ENCODE measurements at places on chromosomes 6 and 20.

GRCh38 chr6:71707059-71707458 is 179.3 kb upstream of the RIMS1 start:
- H3K27ac ChIP-seq: no peak overlapping the region
- H3K4me3 ChIP-seq: no peak overlapping the region
- H3K4me1 ChIP-seq: no peaks in the 10 kb centered on the region
- no peaks in the 10 kb centered on the region for H3K36me3 ChIP-seq
- no peak for DNase-seq

- H3K27ac ChIP-seq: no peak overlapping the region
- H3K36me3 ChIP-seq: no peaks in the 10 kb centered on the region
- DNase-seq: no peak
- H3K4me1 ChIP-seq: no peaks in the 10 kb centered on the region
These were observed 38.7 kb upstream of the RIPOR2 start for GRCh38 chr6:24974182-24975171.

- no peaks in the 10 kb centered on the region for H3K4me1 ChIP-seq
- no peak overlapping the region for H3K4me3 ChIP-seq
- H3K27me3 ChIP-seq: no peaks in the 10 kb centered on the region
- no peak overlapping the region for H3K27ac ChIP-seq
These were observed 87.1 kb downstream of the CAP2 start for GRCh38 chr6:17480476-17480875.

DNA sequence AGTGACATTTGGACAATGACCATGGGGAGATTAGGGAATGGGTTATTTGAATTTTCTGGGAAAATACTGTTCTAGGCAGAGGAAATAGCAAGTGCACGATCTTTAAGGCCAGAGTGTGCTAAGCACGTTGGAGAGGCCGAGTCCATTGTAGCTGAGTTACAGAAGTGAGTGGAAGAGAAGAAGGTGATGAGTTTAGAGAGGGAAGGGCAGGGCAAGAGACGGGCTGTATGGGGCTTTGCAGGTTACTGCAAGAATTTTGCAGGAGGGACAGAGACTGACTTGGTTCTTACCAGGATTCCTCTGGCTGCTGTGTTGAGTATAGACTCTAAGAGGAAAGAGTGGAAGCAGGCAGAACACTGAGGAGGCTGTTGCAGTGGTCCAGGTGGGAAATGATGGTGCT is 1.1 kb upstream of the NCOA3 start:
- peaks cover 20% of the 10 kb centered on the region for H3K4me1 ChIP-seq
- peak overlapping the region; percentile 97 for H3K27ac ChIP-seq
- DNase-seq: no peak
- no peaks in the 10 kb centered on the region for H3K27me3 ChIP-seq
- no peaks in the 10 kb centered on the region for H3K36me3 ChIP-seq

GRCh38 chr6:157706883-157707282 is 116.2 kb upstream of the SNX9 start:
- no peak for DNase-seq
- no peaks in the 10 kb centered on the region for H3K27me3 ChIP-seq
- no peak overlapping the region for H3K4me3 ChIP-seq
- no peak overlapping the region for H3K27ac ChIP-seq
- H3K36me3 ChIP-seq: no peaks in the 10 kb centered on the region

DNA sequence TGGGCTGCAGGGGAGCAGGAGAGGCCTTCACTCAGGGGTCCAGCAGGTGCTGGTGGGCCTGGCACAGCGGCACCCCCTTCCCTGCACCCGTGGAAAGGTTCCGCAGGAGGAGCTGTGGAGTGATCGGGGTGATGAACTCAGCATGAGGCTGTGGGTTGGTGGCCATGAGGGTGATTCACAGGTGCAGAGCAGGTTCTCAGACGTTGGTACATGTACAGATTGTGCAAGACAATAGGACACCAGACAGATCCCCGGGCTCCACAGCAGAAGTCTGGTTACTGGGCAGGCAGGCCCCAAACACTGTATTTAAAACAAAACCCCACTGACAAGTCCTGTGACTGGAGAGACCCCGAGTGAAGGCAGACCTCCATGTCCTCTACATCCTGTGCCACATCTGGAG is 151.6 kb upstream of the CDH4 start:
- no peaks in the 10 kb centered on the region for H3K4me1 ChIP-seq
- H3K27me3 ChIP-seq: no peaks in the 10 kb centered on the region
- H3K27ac ChIP-seq: no peak overlapping the region
- H3K36me3 ChIP-seq: no peaks in the 10 kb centered on the region

GRCh38 chr20:45036044-45036755 is 64.7 kb downstream of the KCNS1 start:
- no peak overlapping the region for H3K27ac ChIP-seq
- no peaks in the 10 kb centered on the region for H3K36me3 ChIP-seq
- peaks cover 15% of the 10 kb centered on the region for H3K4me1 ChIP-seq
- no peaks in the 10 kb centered on the region for H3K27me3 ChIP-seq
- no peak for DNase-seq
- H3K4me3 ChIP-seq: no peak overlapping the region

DNA sequence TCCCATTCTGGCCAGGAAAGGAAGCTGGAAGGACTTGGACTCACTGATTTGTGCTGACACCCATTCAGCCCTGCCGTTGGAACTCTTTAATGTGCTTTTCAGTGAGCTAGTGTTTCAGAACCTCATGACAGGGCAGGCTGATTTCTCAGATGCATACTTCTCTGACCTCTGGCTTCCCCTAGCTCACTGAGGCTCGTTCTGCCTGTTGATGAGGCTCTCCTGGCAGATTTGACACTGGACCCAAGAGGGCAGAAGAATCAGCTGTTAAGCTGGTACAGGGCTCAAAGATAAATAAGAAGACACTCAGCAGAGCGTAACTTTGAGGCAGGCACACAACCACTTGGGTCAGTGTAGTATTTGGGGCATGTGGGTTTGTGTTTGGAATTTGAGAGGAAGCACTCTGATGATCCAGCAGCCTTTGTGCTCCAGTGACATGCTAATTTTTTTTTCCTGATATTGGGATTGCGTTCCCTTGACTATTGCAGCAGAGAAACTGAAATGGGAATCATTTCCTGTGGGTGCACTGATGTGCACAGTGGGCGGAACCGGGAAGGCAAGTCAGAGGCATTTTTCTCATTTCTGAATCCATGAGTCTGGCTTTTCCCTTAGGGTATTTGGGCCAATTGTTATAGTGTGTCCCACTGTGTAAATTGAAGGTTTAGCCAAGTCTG is 80.2 kb downstream of the CARMIL1 start:
- no peak for DNase-seq
- H3K27me3 ChIP-seq: no peaks in the 10 kb centered on the region
- no peaks in the 10 kb centered on the region for H3K36me3 ChIP-seq
- H3K27ac ChIP-seq: peak overlapping the region; percentile 64

GRCh38 chr6:8764733-8765132 is 329.4 kb upstream of the SLC35B3 start:
- no peak overlapping the region for H3K4me3 ChIP-seq
- H3K4me1 ChIP-seq: no peaks in the 10 kb centered on the region
- no peaks in the 10 kb centered on the region for H3K27me3 ChIP-seq
- H3K27ac ChIP-seq: no peak overlapping the region

GRCh38 chr6:98847779-98848538 is 13.6 kb downstream of the POU3F2 start:
- no peaks in the 10 kb centered on the region for H3K36me3 ChIP-seq
- H3K27me3 ChIP-seq: peaks cover 17% of the 10 kb centered on the region
- H3K4me1 ChIP-seq: peaks cover 26% of the 10 kb centered on the region
- no peak overlapping the region for H3K4me3 ChIP-seq
- no peak overlapping the region for H3K27ac ChIP-seq

- no peaks in the 10 kb centered on the region for H3K27me3 ChIP-seq
- no peak for DNase-seq
- no peak overlapping the region for H3K27ac ChIP-seq
- H3K4me3 ChIP-seq: no peak overlapping the region
These were observed 378.7 kb upstream of the ADGRB3 start for GRCh38 chr6:68256391-68256790.

DNA sequence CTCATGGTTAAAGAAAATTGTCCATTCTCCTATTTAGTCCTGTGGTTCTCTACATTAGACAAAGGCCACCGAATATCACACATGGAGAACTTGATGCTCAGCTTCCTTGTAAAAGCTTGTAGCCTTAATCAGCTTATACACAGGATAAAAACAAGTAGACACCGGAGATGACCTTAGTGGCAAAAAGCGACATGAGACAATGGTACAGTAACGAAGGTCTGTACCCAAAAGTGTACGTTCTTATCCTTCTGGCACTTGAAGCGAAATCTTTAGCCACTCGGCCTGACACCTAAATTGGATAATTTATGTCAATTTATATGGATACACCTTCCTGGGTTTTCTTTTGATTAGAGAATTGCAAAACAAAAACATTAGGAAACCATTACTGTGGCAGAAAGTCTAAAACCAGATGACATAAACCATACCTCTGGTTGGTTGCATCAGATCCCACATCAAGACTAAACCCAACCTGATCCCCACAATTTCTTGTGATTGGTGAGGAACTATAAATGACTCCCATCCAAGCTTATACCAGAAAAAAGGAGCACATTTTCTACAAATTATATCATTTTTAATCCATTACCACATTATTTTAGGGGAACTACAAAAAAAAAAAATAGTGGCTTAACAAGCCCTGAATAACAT is 6.1 kb downstream of the RBM39 start:
- DNase-seq: no peak
- no peaks in the 10 kb centered on the region for H3K27me3 ChIP-seq
- H3K4me1 ChIP-seq: peaks cover 97% of the 10 kb centered on the region
- H3K36me3 ChIP-seq: peaks cover 88% of the 10 kb centered on the region
- no peak overlapping the region for H3K4me3 ChIP-seq

DNA sequence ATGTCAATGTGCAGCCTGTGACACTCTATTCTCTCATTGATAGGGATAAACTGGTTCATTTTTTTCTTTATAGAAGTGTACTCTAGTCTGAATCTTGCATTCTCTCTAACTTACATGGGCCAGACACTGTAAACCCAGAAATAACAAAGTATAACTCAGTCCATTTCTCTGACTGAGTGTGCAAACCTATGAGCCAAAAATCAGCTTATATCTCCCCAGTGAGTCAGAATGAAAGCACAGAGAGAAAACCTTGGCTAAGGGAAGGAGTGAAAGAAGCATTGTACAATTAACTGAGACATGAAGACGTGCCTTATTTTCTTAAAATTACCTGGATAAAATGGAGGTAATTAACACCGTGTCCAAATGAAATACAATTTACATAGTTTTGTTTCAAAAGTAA is 436.9 kb upstream of the IMPG1 start:
- H3K27ac ChIP-seq: no peak overlapping the region
- DNase-seq: no peak
- no peaks in the 10 kb centered on the region for H3K4me1 ChIP-seq
- no peak overlapping the region for H3K4me3 ChIP-seq
- H3K36me3 ChIP-seq: no peaks in the 10 kb centered on the region
- no peaks in the 10 kb centered on the region for H3K27me3 ChIP-seq

DNA sequence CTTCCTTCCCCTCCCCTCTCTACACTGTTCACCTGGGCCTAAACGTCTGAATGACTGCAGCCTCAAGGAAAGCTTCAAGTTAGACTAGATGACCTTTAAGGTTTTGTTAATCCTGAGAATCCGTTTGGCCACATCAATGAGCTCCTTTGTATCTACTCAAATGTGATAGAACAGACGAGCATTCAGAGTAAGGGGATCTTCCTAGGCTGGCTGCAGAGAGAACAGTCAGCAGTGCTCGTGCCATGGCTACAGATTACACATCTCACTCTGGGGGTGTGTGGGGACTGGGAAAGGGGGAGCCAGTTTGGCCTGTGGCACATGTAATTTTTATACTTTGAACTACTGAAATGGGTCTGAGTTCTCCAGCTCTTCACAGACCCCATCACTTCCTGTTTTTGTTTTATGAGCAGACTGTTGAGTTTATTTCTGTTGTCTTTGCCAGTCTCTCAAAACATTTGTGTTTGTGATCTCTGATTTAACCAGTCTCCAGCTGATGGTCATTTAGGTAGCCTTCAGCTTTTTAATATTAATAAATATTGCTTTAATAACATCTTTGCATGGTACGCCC is 50.9 kb downstream of the KCNS1 start:
- no peak for DNase-seq
- peaks cover 11% of the 10 kb centered on the region for H3K4me1 ChIP-seq
- no peak overlapping the region for H3K27ac ChIP-seq
- H3K4me3 ChIP-seq: no peak overlapping the region

DNA sequence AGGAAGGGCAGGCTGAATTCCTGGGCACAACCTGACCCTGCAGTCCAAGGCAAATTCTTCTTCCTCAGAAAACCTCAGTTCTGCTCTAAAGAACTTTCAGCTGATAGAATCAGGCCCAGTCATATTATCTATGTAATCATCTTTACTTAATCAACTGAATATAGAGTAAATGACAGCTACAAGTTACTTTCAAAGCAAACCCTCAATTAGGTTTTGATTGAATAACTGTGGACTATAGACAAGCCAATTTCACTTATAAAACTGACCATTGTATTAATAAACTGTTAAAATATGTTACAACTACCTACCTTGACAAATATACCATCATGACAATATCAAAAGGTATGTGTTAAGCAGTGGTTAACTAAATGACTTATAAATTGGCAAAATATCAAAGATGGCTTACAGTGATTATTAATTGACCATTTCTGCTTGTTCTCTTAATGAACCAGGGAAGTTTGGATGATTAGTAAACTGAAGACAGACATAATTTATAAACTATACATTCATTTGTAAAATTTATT is 46.1 kb upstream of the ADGRF5 start:
- no peaks in the 10 kb centered on the region for H3K27me3 ChIP-seq
- DNase-seq: no peak
- no peaks in the 10 kb centered on the region for H3K36me3 ChIP-seq
- no peaks in the 10 kb centered on the region for H3K4me1 ChIP-seq

DNA sequence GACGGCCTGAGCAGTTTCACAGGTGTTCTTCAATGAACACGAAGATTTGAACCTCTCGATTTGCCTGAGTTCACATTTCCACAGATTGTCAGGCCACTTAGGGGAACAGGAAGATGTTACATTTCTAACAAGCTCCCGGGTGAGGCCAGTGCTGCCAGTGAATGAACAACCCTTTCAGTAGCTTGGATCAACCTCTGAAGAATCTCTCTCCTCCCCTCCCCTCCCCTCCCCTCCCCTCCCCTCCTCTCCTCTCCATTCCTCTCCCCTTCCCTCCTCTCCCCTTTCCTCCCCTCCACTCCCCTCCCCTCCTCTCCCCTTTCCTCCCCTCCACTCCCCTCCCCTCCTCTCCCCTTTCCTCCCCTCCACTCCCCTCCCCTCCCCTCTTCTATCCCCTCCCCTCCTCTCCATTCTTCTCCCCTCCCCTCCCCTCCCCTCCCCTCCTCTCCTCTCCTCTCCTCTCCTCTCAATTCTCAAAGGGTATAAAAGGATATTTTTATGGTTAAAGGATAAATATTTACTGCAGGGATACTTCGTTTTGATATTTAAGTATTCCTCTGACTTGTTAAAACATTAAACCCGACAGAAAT is 114.1 kb upstream of the INSM1 start:
- DNase-seq: no peak
- no peaks in the 10 kb centered on the region for H3K27me3 ChIP-seq
- H3K36me3 ChIP-seq: no peaks in the 10 kb centered on the region
- no peak overlapping the region for H3K4me3 ChIP-seq

- H3K36me3 ChIP-seq: no peaks in the 10 kb centered on the region
- H3K27ac ChIP-seq: no peak overlapping the region
- no peak for DNase-seq
- no peaks in the 10 kb centered on the region for H3K4me1 ChIP-seq
- H3K4me3 ChIP-seq: no peak overlapping the region
These were observed 109.3 kb downstream of the TMEM242 start for GRCh38 chr6:157213907-157214565.

Data from vagina (tissue), 2 donors.